ENCODE measurements at places on chromosomes 6 and 20.

DNA sequence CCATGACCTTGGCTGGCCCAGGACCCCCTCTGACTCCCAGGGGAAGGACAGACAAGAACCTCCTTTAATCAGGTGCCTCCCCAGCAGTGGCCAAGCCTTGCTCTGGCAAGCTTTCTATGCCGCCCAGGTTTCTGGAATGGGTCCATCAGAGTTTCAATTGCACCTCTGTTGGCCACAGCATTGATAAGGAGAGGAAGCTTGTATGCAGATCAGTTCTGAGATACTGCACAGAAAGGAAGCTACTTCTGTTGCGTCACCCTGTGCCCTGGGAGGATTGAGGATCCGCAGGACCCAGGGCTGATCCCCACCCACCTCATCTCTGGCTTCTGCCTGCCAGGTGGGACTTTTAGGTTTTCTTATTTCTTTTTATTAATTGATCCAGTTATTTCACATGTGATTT is 167.2 kb downstream of the TFAP2C start:
- no peak for DNase-seq

DNA sequence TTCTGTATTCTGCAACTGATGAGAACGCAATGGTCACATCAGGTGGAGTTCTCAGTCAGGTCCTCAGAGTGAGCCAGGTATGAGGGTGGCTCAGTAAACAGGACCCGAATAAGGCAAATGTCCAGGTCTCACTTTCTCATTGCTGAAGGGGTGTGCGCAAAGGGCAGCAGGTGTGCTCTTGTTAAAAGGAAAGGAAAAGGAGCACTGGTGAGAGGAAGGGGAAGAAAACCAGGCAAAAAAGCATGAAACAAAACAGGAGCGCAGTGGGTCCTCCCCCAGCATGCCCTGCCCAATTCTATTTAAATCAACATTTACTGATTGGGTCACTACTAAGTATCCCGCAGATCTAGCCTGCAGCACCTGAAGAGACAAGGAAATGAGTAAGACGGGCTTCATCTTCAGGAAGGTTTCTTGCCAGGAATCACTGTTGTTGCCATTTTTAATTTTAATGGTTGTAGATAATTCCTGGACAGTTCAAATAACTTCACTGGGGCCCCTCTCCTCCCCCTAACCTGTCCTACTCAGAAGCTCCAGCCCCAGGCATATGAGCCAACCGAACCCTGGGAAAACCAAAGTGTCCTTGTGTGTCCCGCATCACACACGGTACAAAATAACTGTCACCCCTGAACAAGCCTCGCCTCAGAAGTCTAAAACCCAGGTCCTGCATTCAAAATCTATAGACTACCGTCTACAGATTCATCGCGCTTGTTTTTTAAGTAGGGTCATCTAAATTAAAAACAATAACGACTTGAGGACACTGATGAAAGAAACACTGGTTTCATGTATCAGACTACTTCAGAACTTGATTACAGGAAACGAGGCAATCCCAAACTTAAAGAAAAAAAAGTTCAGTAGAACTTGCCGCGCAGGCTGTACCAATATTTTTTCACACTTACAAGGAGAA is 980 bp downstream of the MBOAT1 start:
- no peak for DNase-seq

DNA sequence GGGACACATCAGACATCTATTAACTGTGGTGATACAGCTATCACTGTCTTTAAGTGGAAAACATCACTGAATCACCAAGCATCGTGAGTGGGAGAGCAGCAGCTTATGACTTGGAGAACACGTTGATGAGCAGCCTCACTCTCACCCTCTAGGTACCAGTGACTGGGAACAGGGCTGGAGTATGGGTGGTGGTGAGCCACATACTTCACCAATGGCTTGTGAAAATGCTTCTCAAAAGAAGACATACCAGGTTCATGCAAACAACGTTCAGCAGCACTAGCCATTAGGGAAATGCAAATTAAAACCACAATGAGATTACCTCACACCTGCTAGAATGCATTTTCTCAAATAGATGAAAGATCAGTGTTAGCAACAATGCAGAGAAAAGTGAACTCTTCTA is 25.3 kb downstream of the SNX5 start:
- no peak for DNase-seq

DNA sequence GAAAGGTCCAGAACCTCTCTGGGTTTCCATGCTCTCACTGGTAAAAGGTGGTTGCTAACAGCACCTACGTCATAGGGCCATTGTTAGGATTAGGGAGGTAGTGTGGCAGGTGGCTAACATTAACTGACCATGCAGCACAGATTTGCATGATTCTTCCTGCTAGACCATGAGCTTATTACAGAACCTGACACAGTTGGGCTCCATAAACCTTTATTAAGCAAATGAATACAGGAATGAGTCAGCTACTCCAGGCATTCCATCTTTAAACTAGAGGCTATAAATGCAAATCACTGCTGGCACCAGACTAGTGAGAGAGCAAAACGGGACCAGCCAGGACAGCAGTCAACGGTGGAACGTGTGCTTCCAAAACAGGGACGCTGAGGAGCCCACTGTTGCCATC is 440.1 kb downstream of the PTPRT start:
- no peak for DNase-seq

- DNase-seq, result no peak
These were observed 240.4 kb downstream of the OGFRL1 start for GRCh38 chr6:71529026-71529425.

GRCh38 chr6:90484903-90485302 is 102.0 kb downstream of the MAP3K7 start:
- no peak for DNase-seq

DNA sequence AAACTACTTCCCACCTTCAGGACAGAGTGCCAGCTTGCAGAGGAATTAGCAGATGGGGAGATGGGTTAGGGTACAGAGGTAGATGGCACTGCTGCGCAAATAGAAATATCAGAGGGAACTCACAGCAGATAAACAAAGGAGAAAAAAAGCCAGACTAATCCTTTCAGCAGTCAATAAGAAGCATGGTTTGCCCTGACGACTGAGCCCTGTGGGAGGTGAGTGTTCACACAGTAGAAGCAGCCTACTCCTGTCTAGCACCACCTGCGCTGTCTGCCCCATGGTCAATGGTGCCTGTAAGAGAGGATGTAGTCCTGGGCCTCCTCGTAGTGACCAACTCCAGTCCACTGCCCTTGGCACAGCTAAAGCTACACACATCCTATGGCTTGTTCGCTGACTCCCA is 174.1 kb downstream of the IBTK start:
- DNase-seq, result no peak

DNA sequence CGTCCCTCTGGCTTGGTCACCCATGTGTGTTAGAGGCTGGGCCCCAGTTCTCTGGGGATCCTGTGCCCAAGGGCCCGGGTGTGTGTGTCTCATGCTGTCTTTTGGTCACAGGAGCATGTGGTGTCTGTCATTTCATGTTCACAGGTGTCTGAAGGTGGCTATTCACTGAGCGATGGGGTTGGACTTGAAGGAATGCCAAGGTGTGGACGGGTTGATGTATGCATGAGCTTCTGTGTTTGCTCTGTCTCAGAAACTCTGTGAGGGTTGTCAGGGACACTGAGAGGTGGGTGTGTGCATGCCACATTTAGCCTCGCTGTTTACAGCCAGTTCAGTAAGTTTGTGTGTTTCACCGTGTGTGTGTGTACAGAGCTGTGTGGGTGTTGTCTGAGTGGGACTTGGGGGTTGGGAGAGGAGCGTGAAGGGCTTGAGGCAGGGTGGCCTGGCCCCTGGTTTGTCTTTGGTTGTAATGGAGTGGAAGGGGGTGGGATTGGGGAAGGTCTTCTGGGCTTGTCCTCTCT is 1.2 kb downstream of the DDR1 start:
- DNase-seq, result no peak

GRCh38 chr6:7086488-7086887 is 21.3 kb upstream of the RREB1 start:
- DNase-seq, result no peak

DNA sequence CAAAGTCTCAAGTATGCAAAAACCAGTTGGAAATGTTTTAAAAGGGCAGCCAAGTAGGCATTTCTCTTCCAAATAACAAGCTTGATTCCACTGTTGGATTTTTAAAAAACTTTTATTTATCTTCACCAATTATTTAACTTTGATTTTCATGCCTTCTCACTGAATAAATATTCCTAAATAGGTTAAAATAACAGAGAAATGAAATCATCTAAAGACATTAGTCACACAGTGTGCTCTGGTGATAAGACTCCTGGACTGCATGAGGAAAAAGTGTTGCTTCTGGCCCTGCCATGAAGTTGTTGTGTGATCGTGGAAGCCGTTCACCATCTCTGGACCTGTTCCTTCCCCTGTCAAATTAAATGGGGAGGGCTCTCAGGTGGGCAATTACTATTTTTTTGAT is 33.8 kb upstream of the IGF2R start:
- no peak for DNase-seq

- no peak for DNase-seq
These were observed 203.4 kb downstream of the PTPRT start for GRCh38 chr20:42986143-42986773.

DNA sequence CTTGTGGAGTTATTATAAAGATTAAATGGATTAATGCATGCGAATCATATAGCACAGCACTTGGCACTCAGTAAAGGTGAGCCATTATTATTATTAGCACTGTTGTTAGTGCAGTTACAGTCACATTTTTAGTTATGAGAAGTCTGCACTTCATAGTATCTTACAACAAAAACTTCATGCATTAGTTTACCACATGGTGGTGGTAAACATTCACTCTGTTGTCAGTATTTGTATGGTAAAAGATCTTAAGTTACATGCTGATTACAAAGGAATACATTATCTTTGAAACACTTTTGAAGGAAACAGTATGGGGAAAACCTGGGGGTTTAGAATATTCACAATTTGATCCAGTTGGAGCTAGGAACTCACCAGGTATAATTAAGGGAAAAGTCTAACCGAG is 20.8 kb downstream of the TMEM14A start:
- DNase-seq, result no peak

DNA sequence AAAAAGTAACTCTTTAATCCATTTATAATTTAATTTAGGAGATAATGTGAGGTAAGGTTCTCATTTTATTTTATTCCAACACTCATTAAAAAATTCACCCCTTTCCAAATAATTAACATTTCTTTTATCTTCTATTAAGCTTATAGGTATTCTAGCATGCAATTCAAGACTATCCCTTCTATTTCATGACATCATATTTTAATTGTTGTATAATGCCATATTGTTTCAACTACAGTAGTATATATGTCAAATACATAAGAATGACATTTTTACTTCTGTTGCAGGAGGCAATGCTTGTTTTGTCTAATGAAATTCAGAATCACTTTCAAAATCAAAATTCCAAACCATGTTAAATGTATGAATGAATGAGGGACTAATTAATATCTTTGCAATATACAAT is 76.2 kb downstream of the MAFB start:
- no peak for DNase-seq

GRCh38 chr6:107624050-107624449 is 134.1 kb downstream of the SOBP start:
- DNase-seq, result no peak

GRCh38 chr20:33169176-33169794 is 1.3 kb downstream of the BPIFA2 start:
- DNase-seq, result no peak

DNA sequence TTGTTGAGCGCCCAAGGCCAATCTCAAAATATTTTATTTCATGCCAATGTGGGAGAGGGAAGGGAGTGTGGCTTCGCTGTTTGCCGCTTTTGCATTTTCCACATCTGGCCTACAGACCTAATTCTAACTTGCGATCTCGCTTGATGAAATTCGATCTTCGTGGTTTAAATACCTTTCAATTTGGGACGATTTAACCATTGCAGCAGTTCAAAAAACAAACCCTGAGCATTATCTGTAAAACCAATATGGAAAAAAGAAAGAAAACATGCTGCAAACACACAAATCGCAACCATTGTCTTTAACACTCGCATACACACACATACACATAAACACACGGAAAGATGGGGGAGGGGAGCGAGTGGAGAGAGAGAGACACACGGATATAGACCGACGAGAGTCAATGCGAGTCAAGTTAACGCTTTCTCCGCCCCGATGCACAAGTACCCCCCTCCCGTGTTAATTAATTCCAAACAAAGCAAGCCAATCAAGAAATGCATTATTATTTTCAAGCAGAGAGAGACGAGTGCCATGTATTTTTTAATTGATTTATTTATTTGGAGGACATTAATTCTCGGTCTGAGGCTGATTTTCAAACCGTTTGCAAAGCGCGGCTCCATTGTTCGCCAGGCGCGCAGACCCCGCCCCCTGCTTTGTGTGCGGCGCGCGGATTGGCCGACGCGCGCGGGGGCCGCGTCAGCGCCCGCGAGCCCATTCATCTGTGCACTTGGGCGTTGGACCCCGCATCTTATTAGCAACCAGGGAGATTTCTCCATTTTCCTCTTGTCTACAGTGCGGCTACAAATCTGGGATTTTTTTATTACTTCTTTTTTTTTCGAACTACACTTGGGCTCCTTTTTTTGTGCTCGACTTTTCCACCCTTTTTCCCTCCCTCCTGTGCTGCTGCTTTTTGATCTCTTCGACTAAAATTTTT is at the start of gene MARCKS:
Gene MARCKS, plus strand, starts transcription at position 721 of the 931 bp plus-strand sequence. CDS start 401 bp downstream, outside the sequence.
- DNase-seq, result no peak

GRCh38 chr6:12884983-12885382 is 168.4 kb downstream of the PHACTR1 start:
- DNase-seq, result no peak

- DNase-seq, result no peak
These were observed 31.1 kb downstream of the PHACTR2 start for GRCh38 chr6:143708889-143709288.

DNA sequence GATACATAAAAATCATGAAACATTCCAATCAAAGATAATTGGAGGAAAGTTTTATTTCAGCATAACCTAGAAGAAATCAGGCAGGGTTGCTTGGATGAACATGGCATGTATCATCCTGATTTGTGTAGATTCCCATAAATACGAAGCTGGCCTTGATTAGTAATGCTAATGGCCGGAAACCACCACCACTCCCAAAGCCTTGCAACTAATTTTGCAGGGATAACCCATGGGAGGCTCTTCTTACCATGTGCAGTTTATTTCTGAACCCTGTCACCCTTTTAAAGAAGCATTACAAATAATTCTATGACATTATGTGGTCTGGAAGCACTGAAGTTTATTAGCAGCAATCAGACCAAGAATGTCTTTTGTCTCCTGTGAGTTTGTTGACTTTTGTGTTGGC is 80.8 kb downstream of the AIG1 start:
- DNase-seq, result no peak

DNA sequence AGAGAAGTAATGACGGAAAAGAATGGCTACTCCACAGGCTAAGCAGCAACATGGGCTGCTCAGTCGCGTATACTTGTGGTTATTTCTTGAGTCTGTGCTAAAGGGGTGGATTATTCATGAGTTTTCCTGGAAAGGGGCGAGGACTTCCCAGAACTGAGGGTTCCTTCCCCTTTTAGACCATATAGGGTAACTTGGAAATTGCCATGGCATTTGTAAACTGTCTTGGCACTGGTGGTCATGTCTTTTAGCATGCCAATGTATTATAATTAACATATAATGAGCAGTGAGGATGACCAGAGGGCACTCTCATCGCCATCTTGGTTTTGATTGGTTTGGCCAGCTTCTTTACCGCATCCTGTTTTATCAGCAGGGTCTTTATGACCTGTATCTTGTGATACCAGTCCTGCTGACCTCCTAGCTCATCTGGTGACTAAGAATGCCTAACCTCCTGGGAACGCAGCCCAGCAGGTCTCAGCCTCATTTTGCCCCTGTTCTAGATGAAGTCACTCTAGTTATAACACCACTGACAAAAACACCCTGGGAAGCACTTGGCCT is 11.4 kb downstream of the LBP start:
- DNase-seq, result no peak
